ENCODE measurements at places on chromosomes 16 and 17.

DNA sequence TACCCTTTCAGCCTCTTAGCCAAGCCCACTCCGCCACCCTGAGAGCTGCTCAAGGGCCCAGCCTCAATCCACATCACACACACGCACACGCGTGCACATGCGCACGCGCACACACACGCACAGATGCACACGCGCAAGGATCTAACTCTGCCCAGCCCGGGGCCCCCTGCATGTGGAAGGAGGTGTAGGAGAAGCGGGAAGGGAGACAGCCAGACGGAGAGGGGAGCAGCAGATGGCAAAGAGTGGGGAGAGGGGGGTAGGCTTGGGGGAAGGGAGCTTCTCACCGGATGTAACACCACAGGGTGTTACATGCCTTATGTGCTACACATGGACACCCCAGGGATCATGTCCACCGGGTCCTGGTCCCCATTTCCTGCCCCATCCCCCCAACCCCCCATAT, 15.3 kb downstream of the DLG4 start:
- DNase-seq, result no peak

DNA sequence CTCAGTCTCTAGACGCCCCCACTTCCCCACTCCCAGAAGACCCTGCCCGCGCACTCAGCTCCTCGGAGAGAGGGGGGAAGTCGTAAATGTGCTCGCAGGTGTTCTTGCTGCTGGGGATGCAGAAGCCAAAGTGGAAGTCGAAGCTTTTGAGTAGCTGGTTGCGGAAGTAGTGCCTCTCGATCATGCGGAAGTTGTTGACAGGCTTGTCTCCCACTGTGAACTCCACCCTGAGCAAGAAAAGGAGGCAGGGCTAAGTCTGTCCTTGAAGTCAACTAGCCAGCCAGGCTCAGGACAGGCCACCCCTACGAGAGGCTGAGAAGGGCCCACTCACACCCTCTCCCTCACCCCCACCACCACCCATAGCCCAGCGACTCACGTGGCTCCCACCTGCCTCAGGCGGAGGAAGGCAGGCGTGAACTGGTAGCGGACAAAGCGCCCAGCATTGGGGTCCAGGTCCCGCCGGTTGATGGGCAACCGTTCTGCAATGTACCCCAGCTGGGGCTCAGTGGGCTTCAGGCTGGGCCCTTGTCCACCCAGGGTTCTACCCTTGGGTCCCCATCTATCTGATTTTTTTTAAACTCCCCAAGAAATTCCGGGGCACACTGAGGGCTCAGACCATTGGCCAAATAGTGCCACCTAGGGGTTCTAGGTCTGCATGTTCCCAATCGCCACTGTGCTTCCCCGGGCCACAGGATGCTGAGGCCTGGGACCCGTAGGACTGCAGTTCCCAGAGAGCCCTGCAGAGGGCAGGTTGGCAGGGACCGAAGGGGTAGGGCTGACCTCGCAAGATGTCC, 4.6 kb downstream of the UNC119 start:
- DNase-seq, result peak; percentile 89

GRCh38 chr17:57606111-57606875, 138.8 kb downstream of the CCDC182 start:
- DNase-seq, result no peak

GRCh38 chr16:50624449-50624970, 56.6 kb downstream of the SNX20 start:
- DNase-seq, result no peak

DNA sequence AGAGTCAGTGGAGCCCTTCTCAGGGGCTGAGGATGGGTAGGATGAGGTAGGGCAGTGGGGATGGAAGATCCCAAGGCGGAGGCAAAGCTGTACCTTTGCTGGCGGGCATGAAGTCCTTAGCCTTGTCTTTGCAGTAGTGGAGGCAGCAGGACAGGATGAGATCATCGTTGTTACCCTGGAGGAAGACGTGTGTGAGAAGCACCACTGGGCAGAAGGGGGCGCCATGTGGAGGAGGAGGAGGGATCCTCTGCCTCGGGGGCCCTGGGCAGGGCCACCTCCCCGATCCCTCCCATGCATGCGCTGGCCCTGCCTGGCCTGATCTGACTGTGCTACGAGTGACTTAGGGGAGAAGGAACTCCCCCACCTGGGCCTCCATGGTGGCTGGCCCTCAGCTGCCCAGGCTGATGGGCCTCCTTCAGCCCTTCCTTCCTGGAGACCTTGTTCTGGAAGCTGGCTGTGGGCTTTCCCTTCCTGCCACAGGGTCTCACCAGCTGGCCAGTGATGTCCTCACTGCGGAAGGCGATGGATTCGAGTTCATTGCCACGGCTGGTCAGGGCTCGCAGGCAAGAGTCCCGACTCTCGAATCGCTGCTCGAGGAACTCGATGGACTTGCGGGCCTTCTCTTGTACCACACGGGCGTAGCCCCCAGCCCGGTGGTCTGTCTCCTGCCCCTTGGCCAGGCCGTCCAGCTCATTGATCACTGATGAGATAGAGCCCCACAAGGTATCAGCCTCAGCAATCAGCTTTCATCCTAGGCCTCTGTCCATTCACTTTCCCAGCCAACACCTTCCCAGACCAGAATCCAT, 10.3 kb downstream of the HIC1 start:
- peak; percentile 67 for DNase-seq

- DNase-seq, result no peak
Measured at GRCh38 chr17:80339731-80340456, 75.1 kb upstream of the ENDOV start.

DNA sequence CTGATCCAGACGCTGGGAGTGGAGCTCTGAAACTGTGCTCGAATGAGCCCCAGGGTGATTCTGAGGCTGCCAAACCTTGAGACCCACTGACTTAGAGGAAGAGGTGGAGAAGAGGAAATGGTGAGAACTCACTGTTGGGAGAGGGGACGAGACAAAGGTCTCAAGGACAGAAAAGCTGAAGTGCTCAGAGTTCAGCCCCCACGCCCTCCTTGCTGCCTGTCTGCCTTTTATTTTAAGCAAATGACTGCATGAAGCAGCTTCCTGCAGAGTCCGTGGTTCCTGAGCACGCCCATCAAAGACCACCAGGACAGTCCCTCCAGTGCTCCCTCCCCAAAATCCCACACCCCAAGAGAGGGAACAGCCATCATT, 20.4 kb downstream of the COTL1 start:
- DNase-seq, result no peak

DNA sequence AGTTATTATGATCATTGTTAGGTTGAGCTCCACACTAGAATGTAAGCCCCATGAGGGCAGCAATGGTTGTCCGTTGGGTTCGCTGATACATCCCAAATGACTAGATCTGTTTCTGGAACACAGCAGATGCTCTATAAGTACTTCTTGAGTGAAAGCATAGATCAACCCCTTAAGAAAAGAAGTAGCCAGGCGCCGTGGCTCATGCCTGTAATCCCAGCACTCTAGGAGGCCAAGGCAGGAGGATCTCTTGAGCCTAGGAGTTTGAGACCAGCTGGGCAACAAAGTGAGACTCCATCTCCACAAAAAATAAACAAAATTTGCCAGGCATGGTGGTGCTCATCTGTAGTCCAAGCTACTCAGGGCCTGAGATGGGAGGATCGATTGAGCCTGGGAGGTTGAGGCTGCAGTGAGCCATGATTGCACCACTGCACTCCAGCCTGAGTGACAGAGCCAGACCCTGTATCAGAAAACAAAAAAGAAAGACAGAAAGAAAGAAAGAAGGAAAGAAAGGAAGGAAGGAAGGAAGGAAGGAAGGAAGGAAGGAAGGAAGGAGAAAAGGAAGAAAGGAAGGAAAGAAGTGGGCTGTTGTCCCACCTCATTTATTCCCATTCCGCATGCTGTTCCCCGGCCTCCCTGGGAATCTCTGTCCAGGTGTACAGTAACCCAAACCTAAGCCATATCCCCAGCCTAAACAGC, 54.4 kb upstream of the RPL38 start:
- DNase-seq, result no peak

- no peak for DNase-seq
Measured at GRCh38 chr16:63005356-63005755, 969.1 kb upstream of the CDH8 start.

GRCh38 chr17:63516910-63517824, 6.0 kb upstream of the KCNH6 start:
- DNase-seq, result peak; percentile 30

DNA sequence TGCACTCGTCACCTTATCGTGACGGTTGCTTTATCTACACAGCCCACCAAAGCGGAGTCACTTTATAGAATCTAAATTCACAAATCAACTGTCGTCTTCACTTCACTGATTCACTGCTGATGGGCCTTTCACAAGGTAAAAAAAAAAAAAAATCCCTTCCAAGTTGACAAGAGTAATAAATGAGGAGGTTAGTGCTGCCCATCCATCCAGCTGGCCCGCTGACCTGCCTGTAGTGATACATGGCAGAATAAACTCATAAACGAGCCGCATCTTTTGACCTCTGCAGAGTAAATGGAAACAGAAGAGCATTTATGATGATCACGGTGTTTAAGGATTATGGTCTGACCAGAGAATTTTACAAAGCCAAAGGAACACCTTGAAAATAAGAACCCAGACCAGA, 227.3 kb upstream of the IRX5 start:
- no peak for DNase-seq
